Esophagus muscularis mucosa (tissue), 4 donors: ENCODE measurements at places on chromosomes 13 and 19. TPM values are rescaled to one million over a fixed set of nuclear protein-coding genes. Genes with fewer than 3 reads are reported as not detected.

SERPINE3 gene
- not detected for total RNA-seq

VSTM2B gene
- total RNA-seq = 0.23 TPM

CPT1C gene
- 3.8 TPM for total RNA-seq

GRCh38 chr19:38315657-38316476, at the start of gene YIF1B:
TSS of gene YIF1B (minus strand) at chr19:38315947. CDS start at chr19:38315917, 30 bp downstream.
- H3K27ac ChIP-seq = peak within 1 kb of the TSS; percentile 74
- no peaks in the 10 kb centered on the region for H3K27me3 ChIP-seq
- H3K4me1 ChIP-seq = peaks cover 57% of the 10 kb centered on the region
- no peaks in the 10 kb centered on the region for H3K36me3 ChIP-seq

GRCh38 chr19:3343619-3344502, 22.5 kb upstream of the NFIC start:
- H3K4me1 ChIP-seq = peaks cover 74% of the 10 kb centered on the region
- peak overlapping the region; percentile 90 for H3K27ac ChIP-seq
- peak; percentile 97 for DNase-seq
- H3K4me3 ChIP-seq = peak overlapping the region; percentile 41

DNA sequence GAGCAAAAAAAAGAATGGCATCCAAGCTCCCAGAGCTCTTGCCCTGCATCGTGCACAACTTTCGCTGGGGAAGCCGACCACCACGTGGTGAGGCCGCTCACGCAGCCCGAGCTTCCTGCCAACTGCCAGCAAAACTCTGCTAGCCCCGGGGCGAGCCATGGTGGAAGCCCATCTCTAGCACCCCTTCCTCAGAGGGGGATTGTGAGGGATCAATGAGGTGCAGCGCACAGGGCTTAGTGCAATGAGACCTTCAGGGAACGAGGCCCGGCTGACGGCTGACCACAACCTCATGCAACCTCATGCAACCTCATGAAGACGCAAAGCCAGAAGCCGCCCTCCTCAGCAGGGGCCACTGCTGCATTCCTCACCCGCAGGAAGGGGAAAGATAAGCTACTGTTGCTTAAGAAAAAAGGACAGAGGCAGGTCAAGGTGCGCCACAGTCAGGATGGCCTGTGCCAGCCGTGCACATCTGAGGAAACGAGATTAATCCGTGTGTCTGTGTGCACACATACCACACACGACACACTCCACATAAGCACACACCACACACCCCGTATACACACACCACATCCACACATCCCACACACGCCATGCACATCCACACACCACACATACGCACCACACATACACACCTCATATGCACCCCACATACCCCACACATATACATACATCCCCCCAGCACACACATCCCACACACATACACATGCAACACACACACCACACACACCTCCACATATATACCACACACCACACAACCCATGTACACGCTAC, 9.6 kb downstream of the HSPBP1 start:
- H3K36me3 ChIP-seq = peaks cover 50% of the 10 kb centered on the region
- no peak overlapping the region for H3K27ac ChIP-seq
- no peak for DNase-seq
- no peaks in the 10 kb centered on the region for H3K4me1 ChIP-seq
- no peak overlapping the region for H3K4me3 ChIP-seq

DNA sequence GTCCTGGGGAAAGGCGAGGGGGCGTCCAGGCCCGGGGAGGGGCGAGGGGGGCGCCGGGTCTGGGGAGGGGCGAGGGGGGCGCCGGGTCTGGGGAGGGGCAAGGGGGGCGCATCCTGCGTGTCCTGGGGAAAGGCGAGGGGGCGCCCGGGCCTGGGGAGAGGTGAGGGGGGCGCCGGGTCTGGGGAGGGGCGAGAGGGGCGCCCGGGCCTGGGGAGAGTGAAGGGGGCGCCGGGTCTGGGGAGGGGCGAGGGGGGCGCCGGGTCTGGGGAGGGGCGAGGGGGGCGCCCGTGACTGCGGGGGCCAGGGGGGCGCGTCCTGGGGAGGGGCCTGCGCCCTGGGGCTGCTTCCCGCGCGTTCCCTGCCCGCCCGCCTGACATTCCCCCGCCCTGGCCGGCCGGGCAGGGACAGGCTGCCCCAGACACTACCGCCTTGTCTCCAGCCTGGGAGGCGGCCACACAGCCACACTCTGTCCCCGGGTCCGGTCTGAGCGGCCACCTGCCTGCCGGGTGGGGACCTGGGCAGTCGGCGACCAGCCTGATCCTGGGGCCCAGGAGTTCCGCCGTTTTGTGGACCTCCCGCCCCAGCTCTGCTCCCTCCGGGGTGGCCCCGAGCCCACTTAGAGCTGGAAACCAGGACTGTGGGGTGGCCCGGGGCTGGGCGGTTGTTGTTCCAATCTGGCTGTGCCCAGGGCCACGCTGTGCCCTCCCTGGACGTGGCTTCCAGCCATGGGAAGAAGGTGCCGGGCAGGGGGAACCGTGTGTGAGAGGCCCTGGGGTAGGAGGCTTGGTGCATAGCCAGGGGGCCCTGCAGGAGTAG, 11.8 kb downstream of the PALM start:
- peaks cover 19% of the 10 kb centered on the region for H3K4me1 ChIP-seq
- H3K36me3 ChIP-seq = peaks cover 4% of the 10 kb centered on the region
- DNase-seq = no peak

DNA sequence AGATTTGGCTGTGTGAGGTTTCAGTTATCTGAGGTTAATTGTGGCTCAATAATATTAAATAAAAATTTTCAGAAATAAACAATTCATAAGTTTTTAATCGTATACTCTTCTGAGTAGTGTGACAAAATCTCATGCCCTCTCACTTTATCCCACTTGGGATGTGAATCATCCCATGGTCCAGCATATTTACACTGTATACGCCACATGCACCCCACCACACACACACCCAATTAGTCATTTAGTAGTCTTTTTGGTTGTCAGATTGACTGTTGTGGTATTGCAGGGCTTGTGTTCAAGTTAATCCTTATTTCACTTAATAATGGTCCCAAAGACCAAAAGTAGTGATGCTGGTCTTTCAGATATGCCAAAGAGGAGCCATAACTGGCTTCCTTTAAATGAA, 66.4 kb upstream of the PCDH9 start:
- no peaks in the 10 kb centered on the region for H3K36me3 ChIP-seq
- H3K4me1 ChIP-seq = no peaks in the 10 kb centered on the region
- no peak overlapping the region for H3K4me3 ChIP-seq
- no peak for DNase-seq
- H3K27ac ChIP-seq = no peak overlapping the region
